ENCODE measurements at places on chromosomes 1 and 21.

GRCh38 chr1:12003762-12004161 is 15.5 kb upstream of the MIIP start:
- DNase-seq, result no peak

DNA sequence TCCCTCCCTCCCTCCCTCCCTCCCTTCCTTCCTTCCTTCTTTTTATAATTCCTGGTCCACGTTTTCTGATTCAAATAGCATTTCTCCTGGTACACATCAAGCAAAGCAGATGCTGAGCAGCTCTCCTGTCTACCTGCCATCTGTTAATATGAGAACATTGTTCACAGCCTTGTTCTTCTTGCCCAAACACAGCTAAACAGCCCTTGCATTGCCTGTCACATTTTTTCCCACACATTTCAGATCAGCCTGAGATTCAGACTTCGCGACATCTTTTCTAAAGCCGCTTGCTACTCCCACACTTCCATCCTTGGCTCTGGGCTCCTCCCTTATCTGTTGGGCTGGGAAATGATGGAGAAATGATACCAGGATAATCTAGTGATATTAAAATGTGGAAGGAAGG is 200.5 kb downstream of the PCP4 start:
- no peak for DNase-seq

DNA sequence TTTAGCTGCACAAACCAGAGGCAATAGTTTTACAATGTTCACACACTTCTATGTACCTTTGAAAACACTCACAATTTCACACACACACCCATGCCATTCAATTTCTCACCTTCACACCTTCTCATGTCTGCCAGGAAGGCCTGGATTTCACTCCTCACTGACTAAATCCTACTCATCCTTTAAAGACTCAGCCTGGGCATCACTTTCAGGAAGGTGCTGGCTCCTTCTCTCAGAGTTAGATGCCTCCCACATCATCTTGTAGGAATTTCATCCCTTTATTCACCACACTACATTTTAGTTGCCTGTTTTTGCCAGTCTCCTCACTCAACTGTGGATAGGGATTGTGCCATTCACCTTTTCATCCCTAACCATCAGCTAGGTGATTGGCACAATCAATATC is 2.3 kb downstream of the IL20 start:
- no peak for DNase-seq

DNA sequence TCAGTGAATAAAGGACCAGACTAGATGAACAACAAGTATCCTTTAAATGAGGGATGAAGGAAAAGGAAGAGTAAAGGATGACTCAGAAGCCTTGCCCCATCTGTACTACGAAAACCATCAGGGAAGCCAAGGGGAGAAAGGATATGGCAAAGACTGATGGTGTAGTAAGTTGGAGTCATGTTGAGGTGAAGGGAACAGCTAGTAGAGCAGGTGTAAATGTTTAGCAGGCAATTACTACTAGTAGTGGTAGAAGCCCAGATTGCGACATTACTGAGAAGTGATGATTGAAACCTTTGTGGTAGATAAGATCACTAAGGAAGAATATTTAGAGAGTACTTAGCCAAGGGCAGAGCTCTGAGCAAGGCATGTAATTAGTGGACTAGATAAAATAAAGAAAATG is 84.0 kb downstream of the PHTF1 start:
- DNase-seq, result no peak

DNA sequence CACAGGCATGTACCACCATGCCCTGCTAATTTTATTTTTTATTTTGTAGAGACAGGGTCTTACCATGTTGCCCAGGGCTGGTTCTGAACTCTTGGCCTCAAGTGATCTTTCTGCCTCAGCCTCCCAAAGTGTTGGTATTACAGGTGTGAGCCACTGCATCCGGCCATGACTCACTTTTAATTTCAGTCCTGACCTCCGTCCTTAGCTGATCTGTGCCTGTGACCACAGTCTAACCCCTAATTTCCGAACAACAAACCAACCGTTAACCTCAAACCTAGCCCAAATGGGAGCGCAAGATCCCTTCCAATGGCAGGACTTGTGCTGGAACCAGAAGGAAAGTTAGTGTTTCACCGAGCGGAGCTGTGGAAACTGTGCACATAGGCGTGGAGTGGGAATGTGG is 29.3 kb upstream of the MAN1C1 start:
- DNase-seq, result no peak

DNA sequence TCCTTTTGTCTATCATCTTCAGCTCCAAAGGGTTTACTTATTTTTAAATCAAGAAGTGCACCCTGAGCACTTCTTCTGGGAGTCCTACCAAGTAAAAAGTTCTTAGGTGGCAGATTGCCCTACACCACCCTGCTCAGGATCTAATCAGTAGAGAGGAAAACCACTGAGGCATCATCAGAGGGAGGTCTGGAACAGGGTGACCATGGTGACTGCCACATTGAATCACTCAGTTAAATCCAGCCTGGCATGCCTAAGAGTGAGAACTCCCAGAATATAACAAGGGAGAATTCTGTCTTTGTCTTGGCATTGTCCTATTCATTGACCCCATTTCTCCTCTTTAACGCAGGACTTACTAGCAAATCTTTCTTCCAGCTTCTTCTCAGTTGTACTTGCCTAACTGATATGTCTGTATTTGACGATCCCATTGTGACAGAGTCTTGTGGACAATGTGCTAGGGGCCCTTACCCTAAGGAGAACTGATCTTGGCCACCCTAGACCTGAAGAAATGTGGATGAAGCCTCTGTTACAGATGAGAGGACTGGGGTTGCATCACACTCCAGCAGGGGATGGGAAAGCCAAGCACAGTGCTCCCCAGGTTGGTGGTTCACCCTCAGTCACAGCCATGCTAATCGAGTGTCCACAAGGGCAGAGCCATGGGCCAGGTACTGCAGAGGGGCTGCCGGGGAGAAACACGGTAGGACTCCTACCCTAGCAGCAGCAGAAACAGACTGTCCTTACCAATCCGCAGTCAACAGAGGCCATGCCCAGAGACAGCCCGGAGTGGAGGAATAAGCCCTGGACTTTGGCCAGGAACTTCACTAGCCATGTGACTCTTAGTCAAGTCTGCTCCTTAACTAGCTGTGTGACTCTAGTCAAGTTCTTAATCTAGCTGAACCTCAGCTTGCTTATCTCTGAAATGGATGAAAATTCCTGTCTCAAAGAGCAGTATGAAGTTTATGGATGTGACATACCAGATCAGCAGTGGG is 15.4 kb downstream of the PKP1 start:
- DNase-seq, result no peak

DNA sequence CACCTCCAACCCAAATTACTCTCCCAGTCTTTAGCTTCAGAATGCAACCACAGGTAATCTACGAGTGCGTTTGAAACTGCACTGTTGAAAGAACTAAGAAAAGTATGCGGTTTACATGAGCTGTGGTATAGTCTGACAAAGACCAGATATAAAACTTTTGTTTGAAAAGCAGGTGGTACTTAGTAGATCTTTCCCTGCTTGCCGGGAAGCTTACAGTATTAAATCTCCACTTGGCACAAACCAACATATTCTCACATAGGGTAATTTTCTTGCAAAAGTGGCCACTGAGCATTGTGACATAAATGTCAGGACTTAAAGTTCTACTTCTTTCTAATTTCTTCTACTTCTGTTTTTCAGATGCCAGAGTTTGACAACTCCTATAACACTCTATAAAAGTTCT is 8.4 kb downstream of the RGS2 start:
- DNase-seq, result no peak

DNA sequence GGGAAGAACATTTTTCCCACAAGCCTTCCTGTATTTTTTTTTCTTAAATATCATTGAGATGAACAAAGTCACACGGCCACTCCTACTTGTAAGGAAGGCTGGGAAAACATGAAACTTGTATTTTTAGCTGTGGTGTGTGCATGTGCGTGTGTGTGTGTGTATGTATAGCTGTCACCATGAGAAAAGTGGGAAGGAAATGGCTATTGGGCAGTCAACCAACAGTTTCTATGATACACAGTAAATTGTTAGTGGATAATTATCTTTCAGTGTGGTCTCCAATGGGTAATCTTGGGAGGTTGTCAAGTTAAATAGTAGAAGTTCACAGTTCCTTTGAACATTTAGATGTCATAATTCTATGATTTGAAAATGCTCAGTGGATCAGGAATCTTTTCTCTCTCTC is 132.7 kb upstream of the USP24 start:
- DNase-seq, result no peak

DNA sequence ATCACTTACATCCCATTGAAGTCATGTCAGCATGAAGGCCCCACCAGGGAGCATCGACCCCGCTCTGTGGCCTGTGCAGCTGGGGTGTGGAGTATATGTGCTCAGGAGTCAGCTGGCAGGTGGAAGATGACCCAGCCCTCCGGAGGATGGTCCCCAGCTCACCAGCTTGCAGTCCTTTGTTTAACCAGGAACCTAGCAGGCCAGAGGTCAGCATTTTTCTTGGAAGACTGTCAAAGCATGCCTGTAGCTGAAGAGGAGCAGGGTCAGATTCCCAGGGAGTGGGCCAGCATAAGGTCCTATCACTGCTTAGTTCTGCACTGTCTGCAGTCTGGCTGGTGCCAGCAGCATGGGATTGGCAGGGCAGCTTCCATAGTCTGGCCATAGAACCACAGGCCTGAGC is 12.7 kb downstream of the NFASC start:
- DNase-seq, result no peak

DNA sequence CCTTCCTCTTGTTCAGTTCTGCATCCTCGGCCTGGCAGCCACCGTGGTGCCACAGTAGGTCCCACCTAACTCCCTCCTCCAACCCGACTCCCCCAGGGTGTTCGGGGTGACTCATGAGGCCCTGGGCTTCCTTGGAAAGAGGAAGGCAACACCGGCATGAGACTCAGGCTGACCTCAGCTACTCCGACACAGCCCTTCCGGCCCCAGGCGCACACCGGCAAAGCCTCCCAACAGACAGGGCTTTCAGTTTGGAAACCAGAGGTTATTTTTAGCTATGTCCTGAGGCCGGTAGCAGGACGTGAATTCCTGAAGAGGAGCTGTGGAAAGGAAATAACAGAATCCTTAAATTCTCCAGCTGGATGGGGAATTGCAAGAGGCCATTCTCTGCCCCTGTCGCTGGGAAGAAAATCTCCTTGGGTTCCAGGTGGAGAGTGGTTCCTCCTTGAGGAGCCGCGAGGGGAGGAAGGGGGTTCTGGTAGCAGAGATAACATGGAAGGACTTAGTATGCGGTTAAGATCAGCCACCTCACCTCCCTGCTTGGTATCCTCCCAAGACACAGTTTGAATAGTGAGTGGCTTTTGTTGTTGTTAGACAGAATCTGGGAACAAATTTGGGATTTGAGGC is 24.4 kb downstream of the PLXNA2 start:
- DNase-seq, result no peak

GRCh38 chr1:226953175-226953800 is 13.2 kb downstream of the COQ8A start:
- DNase-seq, result no peak

- peak; percentile 98 for DNase-seq
Measured at GRCh38 chr1:29324771-29325351, 88.5 kb downstream of the PTPRU start.

GRCh38 chr1:8362701-8363101 is 44.8 kb downstream of the SLC45A1 start:
- no peak for DNase-seq

DNA sequence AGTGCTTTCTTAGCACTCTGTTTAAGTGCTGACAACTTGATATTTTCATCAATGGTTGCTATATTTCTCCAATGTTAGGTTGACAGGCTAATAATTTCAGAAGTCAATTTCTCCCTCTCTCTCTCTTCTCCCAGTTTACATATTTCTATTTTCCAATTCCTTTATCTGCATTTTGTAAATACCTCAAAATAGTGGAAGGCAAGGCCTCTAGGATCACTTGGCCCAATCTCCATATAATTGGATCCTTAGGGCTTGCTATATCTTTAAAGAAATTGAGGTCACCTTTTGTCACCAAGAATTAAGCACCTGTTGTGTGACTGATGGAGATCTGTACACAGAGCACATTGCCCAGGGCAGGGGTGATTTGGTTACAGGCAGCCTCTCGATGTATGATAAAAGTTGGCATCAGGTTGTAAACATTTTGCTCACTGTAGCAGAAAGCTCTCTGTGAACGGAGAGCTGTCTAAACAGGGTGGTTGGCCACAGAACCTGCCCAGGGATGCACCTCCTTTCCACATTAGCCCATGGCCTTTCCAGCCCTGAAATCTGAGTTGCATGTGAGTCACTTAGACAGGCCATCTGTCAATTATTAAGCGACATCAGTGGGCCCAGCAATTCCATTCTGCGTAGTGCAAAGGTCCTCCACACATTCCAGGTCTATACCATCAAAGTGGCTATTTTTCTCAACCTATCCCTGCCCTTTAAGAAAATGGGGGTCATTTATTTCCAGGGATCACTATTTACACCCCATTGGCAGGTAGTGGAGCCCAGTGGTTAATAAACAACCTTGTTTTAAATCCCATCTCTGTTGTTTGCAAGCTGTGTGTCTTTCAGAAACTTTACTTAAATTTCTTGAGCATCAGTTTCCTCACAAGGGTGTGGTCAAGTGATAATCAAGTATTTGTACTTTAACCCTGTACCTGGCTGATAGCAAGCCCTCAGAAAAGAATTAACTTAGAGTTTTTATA is 29.1 kb upstream of the IRF2BP2 start:
- DNase-seq, result no peak

DNA sequence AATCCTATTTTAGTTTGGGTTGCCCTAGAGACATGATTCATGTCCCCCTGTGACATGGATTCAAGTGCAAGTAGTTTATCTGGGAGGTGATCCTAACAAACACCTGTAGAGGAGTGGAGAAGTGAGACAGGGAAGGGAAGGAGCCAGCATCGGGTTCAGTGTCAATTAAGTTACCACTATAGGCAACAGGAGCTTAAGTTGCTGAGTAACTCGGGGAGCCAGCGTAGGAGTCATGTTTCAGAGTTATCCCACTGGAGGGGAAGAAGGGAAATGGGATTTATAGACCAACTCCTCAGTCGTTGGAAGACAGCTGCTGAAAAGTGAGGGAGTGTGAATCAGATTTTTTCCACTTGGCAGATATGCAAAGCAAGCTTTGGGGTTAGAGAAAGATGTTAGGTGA is 54.9 kb downstream of the SLC30A7 start:
- no peak for DNase-seq

GRCh38 chr1:169624912-169625311 is 5.0 kb downstream of the SELP start:
- no peak for DNase-seq

DNA sequence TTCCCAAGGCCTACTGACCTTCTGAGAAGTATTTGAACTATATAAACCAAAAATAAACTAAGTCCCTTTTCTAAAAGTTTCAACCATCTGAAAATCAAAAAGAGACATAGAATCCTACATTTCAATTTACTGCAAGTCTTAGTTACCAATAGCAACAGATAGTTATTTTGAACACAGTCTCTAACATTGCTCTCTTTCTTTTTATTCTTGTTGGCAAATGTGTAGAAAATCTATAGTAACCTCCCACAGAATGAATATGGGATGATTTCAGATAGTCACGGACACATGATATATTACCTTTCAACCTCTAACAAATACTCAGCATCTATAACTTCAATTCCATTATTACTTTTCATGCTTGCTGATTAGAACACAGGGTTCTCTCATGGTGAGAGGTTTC is 68.9 kb upstream of the RAB3GAP2 start:
- no peak for DNase-seq

All from H1 (cell line).